ENCODE measurements at places on chromosomes 6 and 20.

DNA sequence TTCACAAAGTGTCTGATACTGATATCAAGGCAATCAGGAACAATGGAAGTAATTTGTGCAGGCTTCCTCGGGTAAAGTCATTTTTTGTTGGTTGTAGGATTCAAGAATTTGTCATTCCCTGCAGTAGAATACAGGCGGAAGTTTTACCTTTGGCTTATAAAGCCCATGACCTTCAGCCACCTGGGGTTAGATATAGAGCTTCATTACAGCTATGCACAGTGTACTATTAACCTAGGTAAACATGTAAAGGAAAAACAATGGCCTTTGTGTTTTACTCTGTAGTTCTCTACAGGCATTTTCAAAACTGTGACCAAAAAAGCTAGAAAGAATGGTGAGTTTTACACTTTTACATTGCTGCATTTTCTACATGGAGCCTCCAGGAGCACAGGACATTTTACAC is 114.9 kb downstream of the NRSN1 start:
- no peak for DNase-seq

- no peak for DNase-seq
Measured at GRCh38 chr6:110232450-110232849, 52.2 kb downstream of the CDC40 start.

DNA sequence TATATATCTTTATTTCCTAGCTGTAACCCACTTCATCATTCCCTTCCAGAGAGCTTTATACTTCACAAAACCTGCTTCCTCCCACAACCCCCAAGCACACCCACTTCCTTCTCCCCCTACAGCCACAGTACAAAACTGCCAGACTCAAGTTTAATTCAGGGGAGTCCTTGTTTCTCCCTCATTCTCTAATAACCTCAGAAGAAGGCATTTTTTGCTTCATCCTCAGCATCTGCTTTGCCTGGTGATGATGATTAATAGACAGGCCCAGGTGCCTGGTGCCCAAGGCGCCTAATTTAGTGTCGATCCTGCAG is 414.3 kb downstream of the KIF16B start:
- no peak for DNase-seq

DNA sequence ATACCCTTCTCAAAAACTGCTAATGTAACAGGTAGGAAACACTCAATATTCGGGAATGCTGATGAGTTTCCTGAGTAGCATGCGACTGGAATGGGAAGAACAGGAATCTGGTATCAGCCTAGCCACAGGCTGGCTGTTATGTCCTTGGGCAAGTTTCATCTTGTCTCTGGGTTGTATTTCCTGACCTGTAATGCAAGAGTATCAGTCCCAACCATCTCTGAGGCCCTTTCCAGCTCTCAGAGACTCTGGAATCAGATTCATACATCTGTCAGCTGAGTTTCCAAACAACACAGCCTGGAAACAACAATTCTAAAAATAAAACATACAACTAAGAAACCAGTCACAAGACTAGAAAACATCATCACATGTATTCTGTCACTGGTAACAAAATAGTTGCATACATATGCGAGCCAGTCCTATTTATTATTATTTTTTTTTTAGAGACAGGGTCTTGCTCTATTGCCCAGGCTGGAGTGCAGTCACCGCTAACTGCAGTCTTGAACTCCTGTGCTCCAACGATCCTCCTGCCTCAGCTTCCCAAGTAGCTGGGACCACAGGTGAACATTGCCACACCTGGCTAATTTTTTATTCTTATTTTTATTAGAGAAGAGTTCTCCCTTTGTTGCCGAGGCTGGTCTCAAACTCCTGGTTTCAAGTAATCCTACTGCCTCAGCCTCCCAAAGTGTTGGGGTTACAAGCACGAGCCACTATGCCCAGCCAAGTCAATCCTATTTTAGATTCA is 16.7 kb upstream of the TFAP2A start:
- DNase-seq = no peak

- no peak for DNase-seq
Measured at GRCh38 chr20:31570735-31571617, 34.1 kb upstream of the ID1 start.

GRCh38 chr20:34859826-34860545 is 12.7 kb downstream of the GGT7 start:
- no peak for DNase-seq

DNA sequence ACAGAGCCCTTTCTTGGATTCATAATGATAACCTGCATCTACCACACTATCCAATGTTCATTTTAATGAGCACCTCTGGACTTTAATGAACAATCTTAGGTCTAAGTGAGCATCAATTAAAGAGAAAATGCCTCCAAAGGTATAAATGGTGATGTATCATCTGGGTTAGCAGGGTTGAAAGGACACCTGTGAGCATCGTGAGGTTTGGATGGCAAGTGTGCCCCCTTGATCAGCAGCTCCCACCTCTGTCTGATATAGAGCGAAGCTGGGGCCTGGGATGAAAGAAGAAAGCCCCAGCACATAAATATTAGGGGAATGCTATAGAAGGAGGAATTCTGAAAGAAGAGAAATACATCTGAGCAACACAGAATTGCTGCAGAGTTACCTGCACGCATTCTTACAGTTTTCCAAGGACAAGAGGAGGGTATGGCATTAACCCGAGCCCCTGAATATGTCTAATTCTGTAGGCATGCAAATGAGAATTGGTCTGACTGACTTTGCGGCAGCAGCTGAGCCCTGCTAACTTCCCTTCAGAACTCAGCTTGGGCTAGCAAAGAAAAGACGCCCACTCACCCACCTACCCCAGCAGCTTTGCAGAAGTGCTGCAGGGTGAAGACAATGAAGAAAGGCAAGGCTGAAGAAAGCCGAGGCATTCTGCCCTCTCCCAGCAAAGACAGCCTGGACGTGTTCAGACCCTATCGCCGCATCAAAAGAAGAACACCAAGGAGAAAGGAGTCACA is 136.2 kb downstream of the GMPR start:
- no peak for DNase-seq

DNA sequence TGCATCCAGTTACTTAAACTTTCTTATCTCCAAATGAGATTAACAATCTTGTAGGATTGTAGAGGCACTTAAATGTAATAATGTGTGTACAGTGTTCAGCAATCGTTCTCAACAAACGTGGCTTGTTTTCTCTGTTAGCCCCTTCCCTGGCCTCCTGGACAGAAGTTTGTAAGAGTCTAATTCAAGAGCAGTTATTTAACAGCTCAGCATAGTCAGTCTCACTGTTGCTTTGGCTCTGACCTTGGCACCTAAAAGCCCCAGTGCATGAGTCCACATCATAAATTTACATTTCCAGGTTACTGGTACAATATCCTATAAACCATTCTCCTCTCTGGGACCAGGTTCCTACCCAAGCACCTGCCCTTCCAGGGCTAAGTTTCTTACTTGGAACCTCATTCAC is 11.5 kb upstream of the PHF3 start:
- DNase-seq = no peak

DNA sequence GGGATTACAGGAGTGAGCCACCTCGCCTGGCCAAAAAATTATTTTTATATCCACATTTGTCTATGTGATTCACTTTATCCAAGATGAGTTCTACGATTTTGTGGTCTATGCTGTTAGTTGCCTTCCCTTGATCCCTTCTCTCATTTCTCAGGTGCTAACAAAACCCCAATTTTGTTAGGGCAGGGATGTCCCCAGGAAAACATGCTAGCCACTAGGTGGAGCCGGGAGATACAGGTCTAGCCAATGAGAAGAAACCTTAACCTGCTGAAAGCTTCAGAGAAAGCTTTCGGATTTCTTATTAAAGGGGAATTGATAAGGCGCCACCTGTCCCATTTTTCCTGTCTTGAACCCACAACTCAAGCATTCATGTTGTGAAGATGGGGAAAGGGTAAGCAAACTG is 167.4 kb upstream of the OLIG3 start:
- no peak for DNase-seq
